ENCODE measurements at places on chromosomes 5 and 9.
A peak's percentile ranks its signal among the peaks of the same experiment; 100 is the strongest.

- no peak for DNase-seq
Measured at GRCh38 chr9:114089206-114089840, 9.8 kb downstream of the KIF12 start.

GRCh38 chr5:8954801-8955200 lies 591.1 kb downstream of the SEMA5A start:
- no peak for DNase-seq

- no peak for DNase-seq
Measured at GRCh38 chr5:213803-214395, 4.1 kb downstream of the CCDC127 start.

DNA sequence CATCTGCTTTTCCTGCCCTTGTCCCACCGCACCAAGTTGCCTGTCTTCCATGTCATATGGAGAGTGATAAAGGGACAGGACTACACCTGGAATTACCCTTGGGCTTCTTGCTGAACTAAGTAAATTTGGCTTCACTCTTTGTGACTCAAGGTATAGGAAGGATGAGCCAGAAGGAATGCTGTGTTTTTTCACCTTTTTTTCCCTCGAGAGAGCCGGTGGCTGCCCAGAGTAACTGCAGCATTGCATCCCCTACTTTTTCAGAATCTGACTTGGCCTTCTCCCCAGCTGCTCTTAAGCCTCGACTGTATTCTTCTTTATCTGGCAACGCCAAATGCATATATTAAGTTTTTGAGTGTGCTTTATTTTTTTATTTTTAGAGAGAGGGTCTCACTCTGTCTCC lies 38.4 kb downstream of the RCL1 start:
- DNase-seq: no peak

DNA sequence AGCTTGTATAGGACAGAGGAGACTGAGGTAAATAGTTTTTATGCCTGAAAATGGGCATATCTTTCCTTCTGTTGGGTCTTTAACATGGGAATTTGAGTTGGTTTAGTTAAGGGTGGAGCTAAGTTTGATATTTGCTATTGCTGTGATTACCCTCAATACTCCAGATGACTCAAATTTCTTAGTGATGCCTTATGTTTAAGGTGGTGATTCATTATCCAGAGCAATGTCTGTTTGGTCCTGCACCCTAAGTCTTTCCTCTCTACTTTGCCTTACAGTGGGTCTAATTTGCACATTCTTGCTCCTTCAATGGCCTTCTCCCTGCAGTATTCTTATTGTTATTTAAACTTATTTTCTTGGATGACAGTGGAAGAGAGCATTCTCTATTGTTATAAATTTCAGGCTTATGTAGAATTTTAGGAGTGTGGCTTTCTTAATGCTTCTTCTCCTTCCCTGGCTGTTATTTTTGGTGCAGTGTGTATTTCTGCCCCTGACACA lies 312.9 kb upstream of the RPS23 start:
- DNase-seq: no peak

DNA sequence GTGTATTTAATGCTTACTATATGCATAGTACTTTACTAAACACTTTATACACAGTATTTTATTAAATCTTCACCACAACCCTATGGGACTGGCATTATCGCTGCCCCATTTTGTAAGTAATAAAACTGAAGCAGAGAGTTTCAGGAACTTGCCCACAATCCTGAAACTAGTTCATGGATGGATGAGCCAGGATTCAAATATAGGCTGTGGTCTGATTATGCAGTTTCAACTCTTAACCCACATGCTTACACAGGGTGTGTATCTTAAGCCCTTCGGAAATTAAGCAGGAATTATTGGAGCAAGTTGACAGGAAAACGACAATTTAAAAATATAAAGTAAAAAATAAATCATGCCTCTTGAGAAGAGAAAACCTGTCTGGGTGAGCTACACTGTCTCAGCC lies 109.0 kb downstream of the ATP10B start:
- no peak for DNase-seq

- DNase-seq: no peak
Measured at GRCh38 chr9:92642041-92642451, 27.9 kb downstream of the IPPK start.

GRCh38 chr5:134275822-134276221 lies 49.9 kb upstream of the PPP2CA start:
- DNase-seq: no peak

DNA sequence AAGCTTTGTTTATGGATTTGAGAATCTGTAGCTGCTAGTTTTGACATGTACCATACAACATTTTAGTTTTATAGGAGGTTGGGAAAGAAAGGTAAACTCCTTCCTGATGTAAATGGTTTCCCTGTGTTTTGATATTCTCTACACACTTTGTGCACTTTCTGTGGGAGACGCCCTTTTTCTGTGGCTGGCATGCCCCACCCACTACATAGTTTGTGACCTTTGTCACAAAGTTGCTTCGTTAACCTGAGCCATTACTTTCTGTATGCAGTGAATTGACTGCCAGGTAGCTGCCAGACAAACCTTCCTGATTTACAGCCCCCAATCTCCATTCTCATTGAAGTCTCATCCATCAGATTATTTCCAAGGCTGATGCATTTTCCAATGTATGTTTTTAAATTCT lies 90.6 kb downstream of the NLN start:
- DNase-seq: peak; percentile 55

DNA sequence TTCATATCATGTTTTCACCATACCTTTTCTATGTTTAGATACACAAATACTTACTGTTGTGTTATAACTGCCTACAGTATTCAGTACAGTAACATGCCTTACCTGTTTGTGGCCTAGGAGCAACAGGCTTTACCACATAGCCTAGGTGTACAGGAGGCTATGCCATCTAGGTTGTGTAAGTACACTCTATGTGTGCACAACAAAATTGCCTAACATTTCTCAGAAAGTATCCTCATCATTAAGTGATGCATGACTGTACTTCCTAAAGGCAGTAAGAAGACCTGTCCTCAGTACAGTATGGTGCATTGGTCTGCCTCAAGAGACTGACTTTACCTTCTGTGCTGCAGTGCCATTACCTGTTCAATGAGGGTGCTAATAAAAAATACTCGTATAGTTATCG lies 7.9 kb downstream of the TXN start:
- no peak for DNase-seq

DNA sequence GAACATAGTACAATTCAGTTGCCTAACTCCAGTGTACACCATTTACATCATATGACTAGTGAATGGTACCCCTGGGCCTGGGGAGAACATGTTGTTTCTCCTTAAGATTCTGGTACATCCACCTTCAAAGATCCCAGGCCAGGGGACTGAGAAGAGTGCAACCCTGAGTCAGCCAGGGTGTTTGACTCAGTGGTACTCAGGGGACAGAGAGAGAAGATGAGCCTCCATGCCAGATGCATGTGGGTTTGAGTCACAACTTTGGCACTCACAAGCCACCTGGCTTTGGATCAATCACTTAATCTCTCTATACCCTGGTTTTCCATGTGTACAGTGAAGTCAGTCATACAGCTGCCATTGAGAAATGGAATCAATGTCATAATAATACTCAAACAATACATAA lies 53.7 kb downstream of the MAP1B start:
- DNase-seq: no peak

DNA sequence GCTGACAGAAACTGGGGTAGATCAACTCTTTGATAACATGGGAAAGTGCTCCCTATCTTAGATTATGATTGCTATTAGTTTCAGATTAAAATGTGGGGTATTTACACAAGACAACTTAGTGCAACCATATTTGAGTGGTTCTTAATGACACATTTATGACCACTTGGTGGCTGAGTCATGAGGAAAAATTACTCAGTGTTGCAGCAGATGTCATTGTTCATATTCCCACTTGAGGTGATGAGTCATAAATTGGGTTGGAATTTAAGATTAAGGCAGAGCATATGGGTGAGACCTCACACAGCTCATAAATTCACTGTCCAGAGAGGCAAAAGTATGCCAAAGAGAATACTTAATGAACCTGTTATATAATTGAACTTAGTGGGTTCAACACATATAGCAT lies 408.3 kb downstream of the DMRT2 start:
- no peak for DNase-seq

- DNase-seq: peak; percentile 84
Measured at GRCh38 chr5:138459311-138459933, 5.9 kb upstream of the EGR1 start.

GRCh38 chr9:135997090-135998015 lies 36.2 kb upstream of the UBAC1 start:
- DNase-seq: no peak

- no peak for DNase-seq
Measured at GRCh38 chr5:16482891-16483290, 17.3 kb upstream of the ZNF622 start.

DNA sequence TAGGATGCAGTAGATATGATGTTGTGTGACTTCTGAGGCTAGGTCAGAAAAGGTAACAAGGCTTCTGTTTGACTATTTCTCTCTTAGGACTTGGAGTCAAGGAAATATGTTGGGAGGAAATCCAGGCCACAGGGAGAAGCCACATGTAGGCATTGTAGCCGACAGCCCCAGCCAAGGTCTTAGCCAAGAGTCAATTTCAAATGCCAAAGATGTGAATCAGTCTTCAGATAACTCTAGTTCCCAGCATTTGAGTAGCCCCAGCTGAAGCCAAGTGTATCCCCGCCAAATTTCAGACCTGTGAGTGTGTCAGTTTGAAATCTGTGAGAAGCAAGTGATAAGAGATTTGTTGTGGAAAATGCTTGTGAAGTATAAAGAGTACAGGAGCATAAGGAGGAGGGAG lies 38.1 kb upstream of the ISL1 start:
- no peak for DNase-seq

DNA sequence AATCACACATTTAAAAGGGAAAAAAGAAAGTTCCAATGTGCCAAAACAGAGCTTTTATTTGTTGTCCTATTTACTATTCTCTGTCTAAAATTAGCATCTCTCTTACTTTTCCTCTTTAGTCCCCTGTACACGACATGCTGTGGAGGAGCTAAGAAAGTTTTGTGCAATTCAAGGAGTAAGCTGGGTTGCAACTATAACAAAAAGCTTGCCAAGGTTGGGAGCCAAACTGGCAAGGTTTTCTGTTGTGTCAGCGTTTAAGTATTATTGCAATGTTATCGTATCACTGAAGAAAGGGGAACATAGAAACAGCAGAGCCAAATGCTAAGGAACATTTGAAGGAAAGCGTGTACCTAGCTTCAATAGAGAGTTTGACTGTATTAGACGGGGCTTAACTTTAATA lies 680.8 kb downstream of the CETN3 start:
- DNase-seq: no peak
